Stimulated activated CD4-positive, alpha-beta T cell treated with anti-CD3 and anti-CD28 coated beads, Interleukin-12 subunit alpha, Interleukin-12 subunit beta, amount 100 ng/mL, for 4 hours (primary cell): ENCODE measurements at places on chromosomes 6 and 20.

GRCh38 chr6:168028181-168028580 lies 30.7 kb downstream of the KIF25 start:
- no peak for DNase-seq

DNA sequence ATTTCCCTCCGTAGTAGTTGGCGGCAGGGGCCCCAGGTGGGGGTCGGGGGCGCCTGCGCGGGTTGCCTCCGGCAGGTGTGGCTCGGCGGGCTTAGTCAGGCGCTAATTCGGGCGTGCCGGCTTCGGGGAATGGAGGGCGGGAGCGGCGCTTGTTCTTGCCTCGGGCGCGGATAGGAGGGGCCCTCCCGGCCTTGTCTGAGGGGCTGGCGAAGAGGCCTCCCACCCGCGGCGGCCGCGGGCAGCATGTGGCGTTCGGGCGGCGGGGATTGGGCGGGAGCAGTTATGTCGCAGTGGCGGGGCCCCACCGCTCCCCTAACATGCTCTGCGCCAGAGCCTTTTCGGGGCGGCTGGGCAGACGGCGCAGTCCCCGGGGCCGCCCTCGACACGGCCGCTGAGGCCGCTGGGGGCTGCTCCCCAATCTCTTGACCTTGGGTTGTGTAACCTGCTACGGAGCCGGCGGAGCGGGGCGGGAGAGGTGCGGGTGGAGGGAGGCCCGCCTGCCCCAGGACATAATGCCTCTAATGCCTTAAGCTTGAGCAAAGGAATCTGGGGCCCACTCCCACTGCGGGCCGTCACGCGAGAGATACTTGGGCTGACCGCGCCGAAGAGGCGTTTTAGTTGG lies 1.1 kb downstream of the AMD1 start:
- peak; percentile 65 for DNase-seq

DNA sequence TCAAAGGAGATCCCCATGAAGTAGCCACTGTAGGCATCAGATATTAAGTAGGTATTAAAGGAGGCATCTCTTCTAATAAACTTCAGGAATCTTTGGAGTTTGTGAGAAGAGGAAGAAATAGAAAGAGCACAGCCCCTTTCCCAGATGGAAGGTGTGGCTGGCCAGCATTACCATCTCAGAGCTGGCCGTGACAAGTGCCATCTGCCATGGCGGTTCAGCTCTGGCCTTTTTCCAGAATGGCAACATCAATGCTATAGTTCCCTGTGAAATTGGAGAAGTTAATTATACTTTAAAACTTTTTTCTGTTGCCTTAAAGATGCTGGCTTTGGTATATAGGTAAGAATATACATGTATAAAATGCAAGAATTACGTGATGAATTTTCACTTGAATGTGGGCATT lies 51.9 kb upstream of the MCUR1 start:
- no peak for DNase-seq

- no peak for DNase-seq
Measured at GRCh38 chr6:158255275-158255988, 56.8 kb upstream of the TULP4 start.

- DNase-seq: no peak
Measured at GRCh38 chr6:10725716-10726115, 2.8 kb downstream of the TMEM14C start.

DNA sequence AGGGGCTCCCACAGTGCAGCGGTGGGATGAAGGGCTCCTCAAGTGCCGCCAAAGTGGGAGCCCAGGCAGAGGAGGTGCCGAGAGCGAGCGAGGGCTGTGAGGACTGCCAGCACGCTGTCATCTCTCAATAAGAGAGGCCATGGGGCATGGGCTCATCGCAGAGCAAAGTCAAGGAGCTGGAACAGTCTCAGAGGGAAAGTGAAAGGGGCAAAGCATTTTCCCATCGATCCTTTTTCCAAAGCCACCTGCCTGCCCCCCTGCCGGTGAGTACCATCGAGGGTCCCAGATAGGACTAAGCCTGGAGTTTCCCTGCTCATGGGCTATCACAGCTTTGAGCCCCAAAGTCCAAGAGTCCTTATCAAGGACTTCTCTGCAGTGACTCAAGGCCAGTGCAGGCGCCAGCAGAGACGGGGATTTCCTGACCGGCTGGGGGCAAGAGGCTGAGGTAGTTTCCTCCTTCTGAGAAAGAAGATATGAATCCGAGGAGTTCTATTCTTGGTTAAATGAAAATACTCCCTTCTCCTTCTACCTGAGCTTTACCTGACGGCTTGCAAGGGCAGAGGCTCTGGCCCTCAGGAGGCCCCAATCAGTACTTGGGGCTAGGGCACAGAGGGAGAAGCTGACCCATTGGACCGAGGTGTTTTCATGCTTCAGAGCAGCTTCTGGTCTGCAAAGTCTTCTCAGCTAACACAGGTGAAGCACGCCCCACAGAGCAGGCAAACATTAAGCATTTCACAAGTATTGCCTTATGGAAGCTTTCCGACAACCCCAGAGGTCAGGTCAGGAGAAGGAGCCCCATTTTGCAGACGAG lies 22.6 kb downstream of the ETV7 start:
- no peak for DNase-seq

DNA sequence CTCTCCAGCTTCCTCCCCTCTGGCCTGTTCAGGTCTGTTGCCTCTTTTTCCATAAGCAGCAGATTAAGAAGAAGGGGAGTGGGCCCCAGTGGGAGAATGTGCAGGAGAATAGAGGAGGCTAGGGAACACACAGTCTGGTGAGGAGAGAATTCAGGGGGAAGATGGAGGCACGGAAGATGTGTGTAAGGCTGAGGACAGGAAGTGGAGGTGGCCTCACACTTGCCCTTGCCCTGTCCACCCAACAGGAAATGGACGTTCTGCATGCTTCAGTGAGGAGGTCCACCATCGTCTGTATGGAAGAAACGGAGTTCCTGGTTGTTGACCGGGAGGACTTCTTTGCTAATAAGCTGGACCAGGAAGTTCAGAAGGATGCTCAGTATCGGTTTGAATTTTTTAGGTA lies 16.0 kb downstream of the CNBD2 start:
- no peak for DNase-seq

DNA sequence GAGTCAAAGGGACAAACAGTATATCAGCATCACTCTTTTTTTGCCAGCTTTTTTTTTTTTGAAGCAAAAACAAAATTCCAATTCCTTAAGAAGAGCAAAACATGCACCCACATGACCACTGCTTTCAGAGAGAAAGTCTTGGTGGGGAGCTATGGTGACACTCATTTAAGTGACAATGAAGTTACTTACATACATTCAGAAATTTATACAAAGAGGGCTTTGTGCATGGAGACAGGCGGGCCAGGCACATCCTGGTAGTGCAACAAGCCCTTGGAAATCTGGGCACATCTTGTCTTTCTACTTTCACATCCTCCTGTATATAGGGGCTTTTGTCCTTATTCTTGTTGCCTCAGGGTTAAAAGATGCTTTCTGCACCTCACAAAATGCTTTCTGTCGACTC lies 55.9 kb downstream of the IL22RA2 start:
- no peak for DNase-seq

- no peak for DNase-seq
Measured at GRCh38 chr6:105714846-105715245, 312.0 kb upstream of the PREP start.

DNA sequence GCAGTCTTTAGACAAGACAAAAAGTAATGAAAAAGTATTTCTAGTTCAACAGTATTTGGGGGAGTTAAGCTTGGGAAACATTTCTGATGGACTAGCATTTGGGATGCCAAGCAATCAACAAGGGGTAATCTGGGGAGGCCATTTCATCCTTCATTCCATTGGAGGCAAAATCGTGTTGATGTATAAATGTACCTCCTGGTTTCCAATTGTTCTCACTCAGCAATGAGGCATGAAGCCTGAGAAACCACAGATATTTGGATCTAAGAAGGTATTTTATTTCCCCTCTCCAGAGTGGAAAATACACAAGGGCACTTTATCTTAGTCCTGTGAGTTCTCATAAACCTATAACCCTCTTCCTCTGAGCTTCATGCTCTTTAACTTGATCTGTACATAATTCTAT lies 68.2 kb downstream of the TBX18 start:
- no peak for DNase-seq

DNA sequence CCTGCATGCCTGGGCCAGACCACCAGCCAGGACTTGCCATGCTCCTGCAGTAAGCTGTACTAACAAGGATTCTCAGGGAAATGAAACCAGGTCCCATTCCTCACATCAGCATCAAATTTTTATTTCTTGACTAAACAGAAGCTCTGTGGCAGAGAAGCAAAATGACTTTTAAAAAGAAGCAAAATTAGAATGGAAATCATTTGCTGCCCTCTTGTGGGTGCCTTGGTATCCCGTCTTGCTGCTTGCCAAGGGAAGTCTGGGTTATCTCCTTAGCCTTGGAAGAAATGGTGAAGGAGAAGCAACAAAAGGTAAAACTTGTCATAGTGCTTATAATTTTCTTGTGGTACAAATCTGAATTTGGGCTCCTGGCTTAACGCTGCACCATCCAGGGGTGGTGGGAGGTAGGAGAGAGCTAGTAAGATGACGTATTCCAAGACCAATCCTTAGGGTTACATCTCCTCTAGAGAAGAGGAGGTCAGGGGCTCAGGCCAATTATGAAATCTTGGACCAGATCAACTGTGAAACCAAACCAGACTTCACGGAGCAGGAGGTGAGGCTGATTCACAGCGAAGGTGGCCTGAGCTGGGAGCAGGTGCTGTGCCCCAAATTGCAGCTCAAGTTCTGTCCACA lies 107.5 kb downstream of the FAXC start:
- no peak for DNase-seq

GRCh38 chr6:44051515-44051914 lies 75.7 kb downstream of the MRPL14 start:
- no peak for DNase-seq

DNA sequence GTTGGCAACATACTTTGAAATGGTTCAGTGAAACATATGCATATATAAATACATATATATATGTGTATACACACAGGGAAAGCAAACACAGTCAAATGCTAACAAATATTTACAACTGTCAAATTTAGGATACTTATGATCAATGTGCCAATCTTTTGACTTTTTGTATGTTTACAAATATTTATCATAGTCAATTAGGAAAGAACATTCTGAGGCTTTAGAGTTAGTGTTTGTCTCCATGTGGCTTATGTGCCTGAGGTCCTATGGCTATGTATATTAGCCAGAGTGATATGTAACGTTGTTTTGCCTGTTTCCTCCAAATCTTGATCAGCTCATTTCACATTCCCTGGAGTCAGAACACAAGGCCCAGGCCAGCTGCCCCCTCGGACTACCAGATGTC lies 126.5 kb upstream of the MAN1A1 start:
- no peak for DNase-seq

GRCh38 chr6:18241208-18242038 lies 22.9 kb downstream of the DEK start:
- DNase-seq: no peak

GRCh38 chr6:334536-335510 lies 42.5 kb downstream of the DUSP22 start:
- no peak for DNase-seq

- DNase-seq: no peak
Measured at GRCh38 chr6:15288856-15289255, 43.0 kb downstream of the JARID2 start.

DNA sequence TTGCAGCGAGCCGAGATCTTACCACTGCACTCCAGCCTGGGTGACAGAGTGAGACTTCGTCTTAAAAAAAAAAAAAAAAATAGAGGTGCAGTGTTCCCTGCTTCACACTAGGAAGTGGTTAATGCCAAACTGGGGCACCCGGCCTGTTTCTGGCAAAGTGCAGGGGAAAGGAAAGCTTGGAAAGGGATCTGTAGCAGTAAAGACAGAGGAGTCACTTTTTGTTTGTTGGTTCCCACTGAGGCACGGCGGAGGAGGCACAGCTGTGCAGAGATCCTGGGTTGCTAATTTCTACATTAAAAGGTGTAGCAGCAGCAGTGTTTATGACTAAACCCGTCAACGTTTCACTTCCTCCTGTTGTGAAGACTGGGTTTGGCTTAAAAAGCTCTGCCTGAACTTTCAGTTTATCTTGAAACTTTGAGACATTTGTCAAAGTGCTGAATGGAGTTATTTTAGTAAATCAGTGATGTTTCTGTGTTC lies 125.6 kb downstream of the CARMIL1 start:
- DNase-seq: peak; percentile 25

DNA sequence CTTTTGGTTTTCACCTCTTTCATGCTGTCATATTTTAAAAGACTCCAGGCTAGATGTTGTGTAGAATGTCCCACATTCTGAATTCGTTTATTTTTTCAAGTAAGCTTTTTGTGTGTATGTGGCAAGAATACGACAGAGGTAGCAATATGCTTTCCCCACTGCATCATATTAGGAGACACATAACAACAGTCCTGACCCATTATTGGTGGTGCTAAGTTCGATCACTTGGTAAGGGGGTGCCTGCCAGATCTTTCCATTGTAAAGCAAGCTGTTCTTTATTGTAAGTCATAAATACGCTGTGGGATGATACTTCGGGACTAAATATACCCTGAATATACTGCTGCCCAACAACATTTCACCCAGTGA lies 588 bp upstream of the NCOA3 start:
- DNase-seq: no peak

DNA sequence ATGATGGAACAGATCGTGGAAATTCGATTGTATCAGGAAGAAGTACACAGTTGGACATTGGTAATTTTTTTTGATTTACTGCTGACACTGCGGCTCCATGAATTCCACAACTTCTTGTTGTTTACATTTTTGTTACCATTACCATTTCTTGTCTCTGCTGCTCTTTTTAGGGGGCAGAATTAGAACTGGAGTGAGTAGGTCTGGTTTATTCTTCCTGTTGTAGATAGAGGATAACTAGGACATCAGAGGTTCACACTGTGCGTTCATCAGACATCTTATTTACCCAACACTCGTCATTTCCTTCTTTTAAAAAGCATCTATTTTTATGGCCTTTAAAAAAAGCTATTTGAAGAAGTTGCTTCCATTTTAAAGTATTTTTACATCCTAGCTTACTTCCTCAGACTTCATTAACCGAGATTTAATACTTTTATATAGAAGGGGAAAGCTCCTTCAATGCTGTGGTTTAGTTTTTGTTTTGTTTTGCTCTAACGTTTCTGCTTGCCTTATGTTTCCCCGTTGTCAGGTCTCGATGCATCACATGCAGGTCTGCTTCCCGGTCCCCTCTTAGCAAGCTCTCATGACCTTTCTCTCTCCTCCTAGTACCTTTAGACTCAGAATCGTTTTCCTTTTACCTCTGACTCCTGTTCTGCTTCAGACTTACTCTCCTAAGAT lies 139.1 kb downstream of the ARID1B start:
- DNase-seq: no peak

DNA sequence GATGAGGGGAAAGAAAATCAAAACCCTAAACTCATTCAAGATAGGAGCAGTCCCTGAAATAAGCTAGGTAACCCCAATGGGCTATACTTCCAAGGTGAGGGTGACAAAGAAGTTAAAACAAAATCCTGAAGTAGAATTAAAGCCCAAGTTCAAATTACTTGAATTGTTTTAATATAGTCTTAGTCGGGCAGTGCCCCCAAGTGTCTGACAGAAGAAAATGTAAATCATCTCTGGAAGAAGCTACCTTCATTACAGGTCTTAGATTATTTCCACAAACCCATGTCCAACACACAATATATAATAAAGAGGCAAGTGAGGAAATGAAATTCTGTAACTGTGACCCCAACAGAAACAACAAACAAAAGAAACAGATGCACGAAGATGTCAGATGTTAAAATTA lies 36.8 kb upstream of the L3MBTL3 start:
- DNase-seq: no peak

- DNase-seq: no peak
Measured at GRCh38 chr6:110532431-110532830, 56.0 kb upstream of the SLC22A16 start.

- no peak for DNase-seq
Measured at GRCh38 chr20:47484303-47484702, 17.4 kb upstream of the NCOA3 start.

GRCh38 chr20:25160467-25160866 lies 35.0 kb upstream of the ENTPD6 start:
- no peak for DNase-seq
